ENCODE measurements at places on chromosomes 5 and 9. TPM values are rescaled to one million over a fixed set of nuclear protein-coding genes. Genes with fewer than 3 reads are reported as not detected.

DNA sequence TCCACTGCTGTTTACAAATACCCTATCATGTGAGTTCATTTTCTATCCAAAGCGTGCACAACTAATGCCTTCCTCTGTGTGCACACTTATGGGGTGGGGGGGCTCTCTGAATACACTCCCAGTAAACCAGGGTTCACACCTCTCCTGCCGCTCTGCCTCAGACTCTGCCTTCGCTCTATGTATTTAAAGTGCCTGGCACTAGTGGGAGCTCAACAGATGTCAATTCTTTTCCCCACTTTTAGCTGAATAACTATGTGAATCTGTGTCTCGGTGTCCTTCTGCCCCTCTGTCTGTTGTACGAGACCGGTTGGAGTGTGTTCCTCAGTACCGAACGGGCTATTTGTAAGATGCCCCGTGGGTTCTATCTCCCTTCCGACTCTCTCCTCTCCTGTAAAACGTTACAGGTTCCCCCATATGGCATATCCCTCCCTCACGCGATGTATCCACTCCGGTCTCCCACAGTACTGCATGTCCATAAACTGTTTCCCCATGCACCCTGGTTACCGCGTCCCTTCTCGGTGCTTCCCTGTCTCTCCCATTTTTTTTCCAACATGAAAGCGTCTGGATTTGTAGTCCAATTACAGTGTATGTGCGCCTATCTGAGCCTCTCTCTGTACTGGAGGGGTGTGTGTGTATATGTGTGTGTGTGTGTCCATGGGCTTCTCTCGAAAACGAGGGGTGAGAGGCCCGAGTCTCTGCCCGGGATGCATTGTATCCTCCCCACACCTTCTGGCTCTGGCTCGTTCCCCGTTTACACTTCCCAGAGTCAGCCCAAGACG lies 1.6 kb downstream of the ELL2 start:
- no peak for DNase-seq
- H3K27ac ChIP-seq, result peak overlapping the region; percentile 92
- H3K36me3 ChIP-seq, result peaks cover 60% of the 10 kb centered on the region
- peak overlapping the region; percentile 97 for H3K4me3 ChIP-seq
- peaks cover 8% of the 10 kb centered on the region for H3K27me3 ChIP-seq

The NR5A1 gene
- total RNA-seq, result not detected

DNA sequence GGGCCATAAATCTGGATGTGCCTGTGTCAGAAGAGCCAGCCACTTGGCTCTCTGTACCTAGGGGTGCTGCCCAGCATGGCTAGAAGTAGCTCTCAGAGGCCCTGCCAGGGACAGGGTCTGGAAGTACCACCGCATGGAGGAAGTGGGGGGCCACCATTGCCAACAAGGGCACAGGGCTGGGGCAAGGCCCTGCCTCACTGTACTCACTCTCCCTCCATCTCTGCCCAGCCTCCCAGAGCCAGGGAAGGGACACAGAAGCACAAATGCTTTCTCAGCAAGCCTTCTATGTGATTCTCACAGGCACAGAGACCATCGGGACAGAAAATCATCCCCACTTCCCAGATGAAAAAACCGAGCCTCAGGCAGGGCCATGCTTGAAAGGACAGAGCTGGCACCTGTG lies 138.1 kb downstream of the C5orf15 start:
- no peak overlapping the region for H3K4me3 ChIP-seq
- no peak for DNase-seq
- H3K27ac ChIP-seq, result no peak overlapping the region
- peaks cover 23% of the 10 kb centered on the region for H3K4me1 ChIP-seq
- peaks cover 10% of the 10 kb centered on the region for H3K27me3 ChIP-seq

The OTP gene
- not detected for total RNA-seq

- H3K4me3 ChIP-seq, result no peak overlapping the region
- H3K27me3 ChIP-seq, result peaks cover 5% of the 10 kb centered on the region
- no peaks in the 10 kb centered on the region for H3K4me1 ChIP-seq
- H3K27ac ChIP-seq, result no peak overlapping the region
- no peak for DNase-seq
- no peaks in the 10 kb centered on the region for H3K36me3 ChIP-seq
Observed at GRCh38 chr9:4443439-4443838, 46.8 kb upstream of the SLC1A1 start.

GRCh38 chr5:111223101-111223786 lies 940 bp upstream of the CAMK4 start:
- H3K36me3 ChIP-seq, result no peaks in the 10 kb centered on the region
- peaks cover 22% of the 10 kb centered on the region for H3K4me1 ChIP-seq
- H3K27ac ChIP-seq, result no peak overlapping the region

The FCN1 gene
- total RNA-seq, result not detected

GRCh38 chr9:124062172-124062571 lies 50.6 kb downstream of the LHX2 start:
- no peak overlapping the region for H3K27ac ChIP-seq
- no peak for DNase-seq
- H3K36me3 ChIP-seq, result no peaks in the 10 kb centered on the region
- H3K4me1 ChIP-seq, result no peaks in the 10 kb centered on the region
- H3K4me3 ChIP-seq, result no peak overlapping the region

DNA sequence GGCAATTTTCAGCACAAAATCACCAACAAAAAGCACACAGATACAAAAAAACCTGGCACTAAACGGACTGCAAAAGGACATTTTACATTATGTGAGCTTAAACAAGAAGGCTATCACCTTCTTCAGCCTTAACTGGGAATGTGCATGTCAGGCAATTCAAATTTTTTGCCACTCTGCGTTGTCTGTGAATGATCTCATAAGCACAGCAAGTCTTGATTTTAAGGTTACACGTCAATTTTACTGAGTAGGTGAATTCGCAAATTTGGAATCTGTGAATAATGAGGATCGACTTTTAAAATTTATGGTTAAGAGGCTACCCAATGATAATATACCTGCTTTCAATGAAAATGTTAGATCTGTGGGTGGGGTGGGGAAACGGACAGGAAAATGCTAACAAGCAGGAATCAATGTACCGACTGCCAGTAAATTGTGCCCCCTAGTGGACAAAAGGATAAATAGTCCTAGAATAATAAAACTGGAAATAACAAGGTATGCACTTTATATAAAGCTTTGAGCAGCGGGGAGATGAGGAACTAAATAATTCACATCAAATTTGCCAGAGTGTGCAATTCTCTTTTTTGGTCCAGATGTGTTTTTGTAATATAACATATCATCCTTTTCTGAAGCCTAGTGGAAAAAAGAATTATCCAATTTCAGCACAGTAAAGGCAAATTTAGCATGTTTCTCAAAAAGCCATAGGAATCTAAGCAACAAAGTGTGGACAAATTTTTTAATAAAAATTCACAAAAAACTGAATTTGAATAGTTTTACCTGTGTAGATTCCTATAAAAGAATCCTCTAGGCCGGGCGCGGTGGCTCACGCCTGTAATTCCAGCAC lies 20.5 kb downstream of the EQTN start:
- DNase-seq, result peak; percentile 52
- no peak overlapping the region for H3K27ac ChIP-seq
- H3K4me3 ChIP-seq, result peak overlapping the region; percentile 58
- no peaks in the 10 kb centered on the region for H3K36me3 ChIP-seq
- peaks cover 9% of the 10 kb centered on the region for H3K27me3 ChIP-seq

DNA sequence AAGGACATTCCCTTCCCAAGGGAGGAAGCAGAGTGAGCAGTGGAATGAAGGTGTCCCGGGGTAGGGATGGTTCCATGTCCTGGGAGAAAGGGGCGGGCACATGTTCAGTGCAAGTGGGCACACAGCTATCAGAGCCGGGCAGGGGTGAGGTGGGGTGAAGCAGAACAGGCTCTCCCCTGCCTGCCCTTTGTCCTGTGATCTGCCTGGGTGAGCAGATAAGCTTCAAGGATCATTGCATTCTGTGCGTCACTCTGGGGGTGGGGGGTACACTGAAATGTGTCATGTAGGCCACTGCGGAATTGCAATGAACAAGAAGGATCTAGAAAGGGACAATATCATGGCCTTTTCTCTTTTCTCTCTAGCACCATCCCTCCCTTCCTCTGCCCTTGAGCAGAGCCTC lies 61.7 kb upstream of the SHB start:
- H3K4me3 ChIP-seq, result no peak overlapping the region
- DNase-seq, result no peak
- no peaks in the 10 kb centered on the region for H3K4me1 ChIP-seq
- peaks cover 25% of the 10 kb centered on the region for H3K27me3 ChIP-seq

DNA sequence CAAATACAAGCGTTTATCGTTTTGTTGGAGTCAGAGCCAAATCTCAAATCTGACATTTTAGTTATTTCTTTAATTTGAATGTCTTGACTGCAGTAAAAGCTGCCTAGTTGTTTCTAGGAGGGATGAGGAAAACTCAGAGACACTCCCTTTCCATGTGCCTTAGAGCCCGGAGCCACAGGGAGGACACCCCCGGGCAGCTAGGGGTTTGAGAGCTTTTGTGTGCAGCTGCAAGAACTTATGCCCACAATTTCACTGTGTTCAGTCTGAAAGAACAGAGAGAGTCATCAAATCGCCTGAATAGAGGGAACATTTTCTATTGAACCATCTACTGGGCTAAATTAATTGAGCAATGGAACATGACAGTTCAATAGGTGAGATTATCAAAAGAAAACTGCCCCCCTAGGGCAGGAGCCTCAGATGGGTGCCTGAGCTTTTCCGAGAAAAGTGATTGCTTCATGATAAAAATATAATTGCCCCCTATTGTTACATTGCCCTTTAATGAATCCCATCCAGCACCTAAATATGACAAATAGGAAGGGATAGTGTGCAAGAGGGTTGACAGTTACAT lies 709.3 kb upstream of the RGMB start:
- H3K27ac ChIP-seq, result no peak overlapping the region
- peaks cover 11% of the 10 kb centered on the region for H3K4me1 ChIP-seq
- no peak for DNase-seq
- H3K27me3 ChIP-seq, result no peaks in the 10 kb centered on the region
- no peak overlapping the region for H3K4me3 ChIP-seq

DNA sequence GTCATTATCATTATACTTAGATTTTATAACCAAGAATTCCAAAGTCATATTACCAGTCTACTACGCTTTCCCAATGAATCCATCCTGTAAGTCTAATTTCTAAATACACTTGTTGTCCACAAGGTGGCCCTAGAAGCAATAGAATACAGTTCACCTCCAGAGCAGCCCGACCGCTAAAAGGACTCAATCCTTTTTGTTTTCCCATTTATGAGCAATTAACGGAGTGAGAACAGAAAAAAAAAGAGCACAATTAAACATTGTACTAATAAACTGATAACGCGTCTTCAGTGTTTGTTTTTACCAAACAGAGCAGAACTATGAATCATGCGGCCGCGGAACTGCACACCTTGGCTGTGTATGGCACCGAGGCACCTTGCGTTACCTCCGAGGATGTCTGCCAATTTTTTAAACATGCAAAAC lies 160.7 kb upstream of the DAPK1 start:
- H3K36me3 ChIP-seq, result no peaks in the 10 kb centered on the region
- H3K4me3 ChIP-seq, result peak overlapping the region; percentile 83
- H3K4me1 ChIP-seq, result peaks cover 15% of the 10 kb centered on the region

- H3K36me3 ChIP-seq, result no peaks in the 10 kb centered on the region
- no peak for DNase-seq
- H3K27me3 ChIP-seq, result no peaks in the 10 kb centered on the region
- H3K27ac ChIP-seq, result no peak overlapping the region
Observed at GRCh38 chr5:167773668-167774301, 517.7 kb upstream of the WWC1 start.

- H3K27me3 ChIP-seq, result no peaks in the 10 kb centered on the region
- H3K4me3 ChIP-seq, result no peak overlapping the region
- H3K27ac ChIP-seq, result no peak overlapping the region
- H3K4me1 ChIP-seq, result no peaks in the 10 kb centered on the region
Observed at GRCh38 chr5:121695307-121695706, 156.4 kb upstream of the FTMT start.

Measured in HFFc6 (cell line).